ENCODE measurements at places on chromosomes 3 and 15.

DNA sequence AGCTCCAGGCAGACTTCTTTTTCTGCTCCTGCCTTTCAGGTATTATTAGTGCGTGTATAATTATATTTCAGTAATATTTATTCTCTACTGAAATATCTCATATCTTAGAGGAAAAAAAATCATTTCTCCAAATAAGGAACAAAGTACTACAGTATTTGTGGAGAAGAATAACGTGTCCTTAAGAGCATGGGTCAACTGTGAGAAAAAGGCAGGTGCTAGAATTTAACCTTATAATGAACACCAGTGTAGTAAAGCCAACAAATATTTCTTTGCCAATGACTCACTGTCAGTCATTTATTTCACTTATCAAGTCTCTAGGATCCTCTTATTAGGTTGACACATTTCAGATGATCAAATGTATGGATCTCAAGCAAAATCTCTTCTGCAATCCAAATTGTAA is 183.4 kb downstream of the GREM1 start:
- DNase-seq: no peak

GRCh38 chr3:197001972-197002700 is 27.5 kb downstream of the MELTF start:
- DNase-seq: no peak

GRCh38 chr3:115141033-115141757 is 5.9 kb downstream of the ZBTB20 start:
- no peak for DNase-seq

DNA sequence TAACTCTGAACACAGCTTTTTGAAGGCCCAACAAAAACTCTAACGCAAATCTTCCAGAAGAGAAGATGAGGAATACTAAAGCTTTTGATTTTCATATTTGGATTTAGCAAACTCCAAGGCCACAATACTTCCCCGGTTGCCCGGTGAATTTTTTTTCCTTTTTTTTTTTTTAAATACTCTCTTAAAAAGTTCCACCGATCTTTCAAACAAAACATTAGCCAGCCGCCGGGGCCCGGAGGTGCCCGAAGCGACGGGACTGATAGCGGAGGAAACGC is 2.3 kb downstream of the FOXL2 start:
- no peak for DNase-seq

DNA sequence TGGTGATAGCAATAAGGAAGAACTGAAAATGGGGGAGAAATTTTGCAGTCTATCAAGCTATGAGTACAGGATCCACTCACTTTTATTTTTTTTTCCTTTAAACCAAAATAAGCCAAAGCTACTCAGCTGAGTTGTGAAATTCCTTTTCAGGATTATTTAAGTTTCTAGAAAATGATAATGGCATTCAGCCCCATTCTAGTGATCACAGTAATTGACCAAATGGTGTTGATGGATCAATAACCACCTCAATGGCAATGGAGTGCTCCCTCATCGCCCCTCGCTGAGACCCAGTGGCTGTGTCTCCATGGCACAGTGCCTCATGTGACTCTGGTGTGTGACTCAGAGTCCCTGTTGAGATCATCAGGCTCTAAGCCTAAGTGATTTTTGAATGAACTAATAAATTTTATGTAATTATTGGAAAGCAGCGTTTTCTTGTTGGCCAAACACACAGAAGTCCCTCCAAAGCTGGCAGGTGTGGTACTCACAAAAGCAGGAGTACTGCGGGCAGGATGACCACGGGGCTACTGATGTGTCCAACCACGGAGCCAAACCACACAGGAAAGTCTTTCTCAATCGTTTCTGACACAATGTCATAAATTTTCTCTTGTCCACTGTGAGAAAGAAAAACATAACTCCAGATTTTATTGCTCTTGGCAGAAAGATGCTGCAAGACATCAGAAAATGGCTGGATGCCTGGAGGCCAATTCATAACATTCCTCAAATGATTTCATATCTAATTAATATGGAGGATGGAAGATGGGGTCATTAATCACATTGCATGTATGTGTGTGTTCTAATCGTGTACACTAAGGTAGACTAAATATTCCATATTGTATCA is 14.4 kb upstream of the STARD5 start:
- peak; percentile 86 for DNase-seq

DNA sequence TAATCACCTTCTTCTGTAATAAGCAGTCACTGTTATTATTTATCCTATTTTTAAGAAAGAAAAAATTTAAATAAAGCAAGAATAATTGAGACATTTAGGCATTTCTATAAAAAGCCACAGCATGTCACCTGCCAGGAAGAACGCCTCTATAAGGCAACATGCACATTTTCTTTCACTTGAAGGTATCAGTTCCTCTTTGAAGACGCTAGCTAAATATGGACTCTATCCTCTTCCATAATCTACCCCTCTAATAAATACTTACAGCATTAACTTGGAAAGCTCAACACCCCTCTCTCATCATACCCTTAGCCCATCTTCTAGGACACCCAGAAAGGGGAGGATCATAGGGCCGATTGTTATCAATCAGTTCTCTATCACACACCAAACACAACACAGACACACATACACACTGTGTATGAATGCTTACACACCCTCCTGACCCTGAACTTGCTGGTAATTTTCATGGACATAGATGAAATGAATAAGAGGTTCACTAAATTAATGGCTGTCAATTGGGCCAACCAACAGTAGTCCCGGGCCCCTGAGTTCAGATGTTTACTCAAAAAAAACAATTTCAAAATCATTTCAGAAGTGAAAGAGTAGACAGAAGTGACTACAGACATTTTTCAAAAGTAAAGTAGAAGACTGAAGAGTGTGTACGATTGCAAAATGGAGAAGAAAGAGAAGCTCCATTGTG is 102.5 kb downstream of the ZMAT3 start:
- no peak for DNase-seq

GRCh38 chr15:90294601-90295269 is 29.3 kb downstream of the NGRN start:
- DNase-seq: no peak

- DNase-seq: no peak
Observed at GRCh38 chr15:100468285-100468684, 60.5 kb downstream of the CERS3 start.

GRCh38 chr15:68733666-68734065 is 87.0 kb downstream of the ANP32A start:
- DNase-seq: no peak

GRCh38 chr3:23479026-23479425 is 275.9 kb downstream of the UBE2E2 start:
- no peak for DNase-seq

- DNase-seq: peak; percentile 76
Observed at GRCh38 chr15:52103217-52104207, 9.1 kb downstream of the BCL2L10 start.

- DNase-seq: no peak
Observed at GRCh38 chr3:156664831-156665178, 9.6 kb upstream of the TIPARP start.

DNA sequence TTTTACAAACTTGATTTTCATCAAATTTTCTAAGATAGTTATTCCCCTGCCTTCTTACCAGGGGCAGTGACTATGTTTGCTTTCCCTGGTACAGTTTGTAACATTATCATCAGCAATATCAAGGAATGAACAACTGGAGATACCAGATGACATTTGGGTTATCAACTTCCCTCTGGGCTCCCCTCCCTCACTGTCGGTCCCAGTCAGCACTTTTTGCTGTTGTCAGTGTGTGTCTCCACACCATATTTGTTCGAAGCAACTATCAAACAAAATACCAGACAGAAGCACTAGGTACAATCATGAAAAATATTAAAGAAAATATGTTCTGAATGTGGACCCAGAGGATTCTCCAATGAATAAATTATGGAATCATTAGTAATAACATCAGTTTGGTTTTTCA is 75.3 kb downstream of the PLOD2 start:
- no peak for DNase-seq

GRCh38 chr3:37218206-37218605 is 43.8 kb upstream of the LRRFIP2 start:
- no peak for DNase-seq

GRCh38 chr3:156339491-156339890 is 215.4 kb downstream of the SSR3 start:
- no peak for DNase-seq
